ENCODE measurements at places on chromosomes 1 and 21. TPM values are rescaled to one million over a fixed set of nuclear protein-coding genes. Genes with fewer than 3 reads are reported as not detected.

- peaks cover 72% of the 10 kb centered on the region for H3K4me1 ChIP-seq
- peak; percentile 60 for DNase-seq
- H3K27me3 ChIP-seq: no peaks in the 10 kb centered on the region
- peak overlapping the region; percentile 23 for H3K27ac ChIP-seq
- H3K4me3 ChIP-seq: no peak overlapping the region
These were observed 19.0 kb downstream of the SLC37A1 start for GRCh38 chr21:42532466-42533181.

The RAP1GAP gene
- 117 TPM for total RNA-seq

DNA sequence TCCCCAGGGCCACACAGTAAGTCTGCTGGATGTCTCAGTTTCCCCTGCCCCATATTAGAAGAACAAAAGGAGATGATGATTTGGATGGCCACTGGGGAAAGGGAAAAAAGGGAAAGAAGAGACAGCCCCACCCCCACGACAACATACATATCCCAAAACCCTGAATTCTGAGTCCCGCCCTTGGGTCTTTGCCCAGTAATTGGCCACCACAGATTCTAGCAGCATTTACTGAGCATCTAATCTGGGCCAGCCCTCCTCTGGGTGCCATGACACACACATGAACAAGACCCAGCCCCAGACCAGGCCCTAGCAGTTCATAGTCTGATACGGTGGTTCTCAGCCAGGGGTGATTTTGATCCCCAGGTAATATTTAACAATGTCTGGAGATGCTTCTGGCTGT is 5.2 kb upstream of the TTC4 start:
- no peak for DNase-seq
- H3K36me3 ChIP-seq: no peaks in the 10 kb centered on the region
- H3K4me3 ChIP-seq: no peak overlapping the region
- no peak overlapping the region for H3K27ac ChIP-seq
- peaks cover 7% of the 10 kb centered on the region for H3K4me1 ChIP-seq

The SLC45A3 gene
- total RNA-seq: 23.3 TPM

DNA sequence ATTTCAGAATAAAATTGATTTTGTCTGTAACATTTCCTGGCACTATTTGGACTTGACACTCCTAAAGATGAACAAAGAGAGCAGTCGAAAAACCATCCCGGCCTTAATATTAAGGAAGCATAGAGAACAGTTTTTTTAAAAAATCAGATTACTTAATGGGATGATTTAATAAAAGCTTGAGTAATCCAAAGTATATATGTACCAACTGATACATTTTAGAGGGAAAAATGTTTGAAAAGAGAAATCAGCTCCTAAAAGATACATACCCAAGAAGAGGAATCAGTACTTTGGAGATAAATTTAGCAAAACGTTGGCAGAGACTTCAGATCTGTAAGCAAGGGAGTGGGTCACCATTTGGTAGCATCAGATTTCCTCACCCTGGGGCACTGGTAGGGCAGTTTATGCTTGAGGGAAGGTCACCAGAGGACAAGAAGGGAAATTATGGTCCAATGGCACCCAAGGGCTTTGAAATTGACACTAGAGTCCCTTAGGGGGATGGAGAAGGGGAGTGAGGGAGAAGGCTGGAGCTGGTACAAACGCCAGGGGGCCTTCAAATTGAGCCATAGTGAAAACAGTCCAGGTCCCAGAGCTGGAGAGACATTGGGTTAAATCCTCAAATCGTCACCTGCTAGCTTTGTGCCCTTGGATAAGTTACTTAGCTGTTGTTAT is 5.9 kb downstream of the SLAMF7 start:
- H3K4me1 ChIP-seq: peaks cover 4% of the 10 kb centered on the region
- no peaks in the 10 kb centered on the region for H3K36me3 ChIP-seq
- peak overlapping the region; percentile 38 for H3K27ac ChIP-seq
- no peaks in the 10 kb centered on the region for H3K27me3 ChIP-seq

- no peak overlapping the region for H3K27ac ChIP-seq
- no peaks in the 10 kb centered on the region for H3K27me3 ChIP-seq
- no peak overlapping the region for H3K4me3 ChIP-seq
- H3K36me3 ChIP-seq: no peaks in the 10 kb centered on the region
- peak; percentile 6 for DNase-seq
These were observed 43.5 kb upstream of the MCOLN3 start for GRCh38 chr1:85091671-85092280.

DNA sequence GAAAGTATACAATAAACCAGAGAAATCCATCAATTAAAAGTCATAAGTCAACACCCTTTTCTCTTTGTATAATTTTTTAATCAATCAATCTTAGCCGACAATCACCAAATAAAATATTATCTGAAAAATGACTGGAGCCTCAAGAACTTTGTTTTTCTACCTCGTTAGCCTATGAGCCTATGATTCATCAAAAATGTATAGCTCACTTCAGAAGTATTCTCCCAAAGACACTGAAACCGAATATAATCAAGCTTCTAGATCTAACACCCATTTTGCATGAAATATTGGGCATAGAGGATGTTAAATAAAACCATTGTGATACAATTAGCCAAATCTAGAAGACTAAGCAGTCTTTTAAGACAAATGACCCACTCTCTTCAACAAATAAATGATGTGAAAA is 17.8 kb upstream of the RSBN1 start:
- H3K4me3 ChIP-seq: no peak overlapping the region
- no peak overlapping the region for H3K27ac ChIP-seq
- H3K4me1 ChIP-seq: no peaks in the 10 kb centered on the region
- no peak for DNase-seq
- H3K27me3 ChIP-seq: no peaks in the 10 kb centered on the region

GRCh38 chr21:45297329-45297728 is 9.6 kb upstream of the POFUT2 start:
- H3K36me3 ChIP-seq: no peaks in the 10 kb centered on the region
- no peak for DNase-seq
- H3K27ac ChIP-seq: no peak overlapping the region
- H3K27me3 ChIP-seq: no peaks in the 10 kb centered on the region
- no peak overlapping the region for H3K4me3 ChIP-seq
- H3K4me1 ChIP-seq: peaks cover 44% of the 10 kb centered on the region

GRCh38 chr1:52139817-52140540 is 1.9 kb upstream of the ZFYVE9 start:
- H3K27ac ChIP-seq: peak overlapping the region; percentile 97
- no peaks in the 10 kb centered on the region for H3K36me3 ChIP-seq
- H3K4me3 ChIP-seq: no peak overlapping the region
- no peak for DNase-seq
- no peaks in the 10 kb centered on the region for H3K27me3 ChIP-seq

DNA sequence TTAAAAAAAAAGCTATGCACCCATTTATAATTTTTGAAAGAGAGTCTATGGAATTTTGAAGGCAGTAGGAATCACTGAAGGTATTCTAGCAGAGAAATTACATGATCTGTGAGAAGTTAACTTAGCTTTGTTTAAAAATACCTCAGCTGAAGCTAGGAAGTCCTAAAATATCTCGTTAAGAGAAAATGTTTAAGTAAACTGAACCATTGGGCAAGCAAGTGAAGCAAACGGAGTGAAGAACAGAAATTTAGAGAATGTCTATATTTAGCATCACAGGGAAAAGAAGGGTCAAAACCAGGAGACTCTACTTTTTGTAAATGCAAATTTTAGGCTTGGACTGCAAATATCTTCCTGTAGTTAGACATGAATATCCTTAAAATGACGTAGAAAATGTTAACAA is 230.8 kb downstream of the HMCN1 start:
- peaks cover 13% of the 10 kb centered on the region for H3K4me1 ChIP-seq
- H3K27me3 ChIP-seq: no peaks in the 10 kb centered on the region
- no peaks in the 10 kb centered on the region for H3K36me3 ChIP-seq
- H3K4me3 ChIP-seq: no peak overlapping the region
- no peak overlapping the region for H3K27ac ChIP-seq

Data from stomach (tissue), 19 donors.